HepG2 (cell line): ENCODE measurements at places on chromosomes 13 and 19. TPM values are rescaled to one million over a fixed set of nuclear protein-coding genes. Genes with fewer than 3 reads are reported as not detected.

Gene DLEU7
- not detected in 2 replicates for total RNA-seq

Gene ALDH16A1
- total RNA-seq = 29.6 and 34.9 TPM in 2 replicates

GRCh38 chr13:31056644-31057271 is 104.9 kb downstream of the HSPH1 start:
- H3K27ac ChIP-seq = no peak overlapping the region
- H3K36me3 ChIP-seq = no peaks in the 10 kb centered on the region
- no peaks in the 10 kb centered on the region for H3K4me1 ChIP-seq
- H3K27me3 ChIP-seq = peaks cover 7% of the 10 kb centered on the region; the same call in 2 of the 3 replicates
- H3K4me3 ChIP-seq = no peak overlapping the region
- DNase-seq = no peak

Gene SLC17A7
- total RNA-seq = not detected in 2 replicates

Gene RNF113B
- total RNA-seq = not detected in 2 replicates

- no peaks in the 10 kb centered on the region for H3K4me1 ChIP-seq
- DNase-seq = no peak
- no peak overlapping the region for H3K27ac ChIP-seq
- no peaks in the 10 kb centered on the region for H3K36me3 ChIP-seq
- no peak overlapping the region for H3K4me3 ChIP-seq
These were observed 9.9 kb upstream of the ZSCAN18 start for GRCh38 chr19:58107778-58108545.

GRCh38 chr13:35225159-35225558 is 251.3 kb downstream of the MAB21L1 start:
- H3K4me1 ChIP-seq = no peaks in the 10 kb centered on the region
- H3K4me3 ChIP-seq = no peak overlapping the region
- H3K36me3 ChIP-seq = no peaks in the 10 kb centered on the region
- no peaks in the 10 kb centered on the region for H3K27me3 ChIP-seq
- H3K27ac ChIP-seq = no peak overlapping the region

DNA sequence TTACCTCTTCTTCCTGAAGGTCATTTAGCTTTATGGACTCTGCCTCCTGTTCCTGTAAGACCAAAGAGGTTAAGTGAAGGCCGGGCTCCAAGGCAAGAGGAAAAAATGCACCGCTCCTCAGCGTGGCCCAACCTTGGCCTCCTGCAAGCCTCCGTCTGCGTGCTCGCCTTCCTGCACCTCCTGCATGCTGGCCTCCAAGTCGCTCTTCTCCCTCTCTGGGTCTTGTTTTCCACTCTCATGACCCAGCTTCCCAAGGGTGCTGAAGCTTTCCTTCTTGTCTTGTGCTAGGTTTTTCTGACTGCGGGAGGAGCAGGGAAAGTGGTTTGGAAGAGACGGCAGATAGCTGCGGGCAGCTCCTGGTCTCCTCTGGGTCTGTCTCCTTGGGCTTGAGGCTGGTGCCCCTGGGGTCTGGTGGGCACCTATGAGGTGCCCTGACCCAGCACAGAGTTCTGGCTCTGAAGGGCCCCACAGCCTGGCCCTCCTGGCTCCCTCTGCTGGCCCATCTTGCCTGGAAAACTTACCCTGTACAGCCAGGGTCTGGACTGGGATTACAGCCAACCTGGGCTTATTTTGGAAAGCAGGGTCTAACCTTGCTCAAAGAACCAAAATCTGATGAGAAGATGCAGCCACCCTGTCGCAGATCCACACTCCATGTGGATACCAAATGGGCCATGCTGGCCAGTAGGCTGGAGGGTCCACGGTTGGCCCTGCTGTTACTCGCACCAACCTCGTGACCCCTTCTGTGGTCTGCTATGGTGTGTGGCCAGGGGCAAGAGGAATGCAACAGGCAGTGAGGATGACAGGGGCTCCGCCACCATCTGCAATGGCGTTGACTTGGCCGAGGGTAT is 5.2 kb downstream of the C13orf46 start:
- no peaks in the 10 kb centered on the region for H3K36me3 ChIP-seq
- H3K4me3 ChIP-seq = no peak overlapping the region
- peaks cover 10% of the 10 kb centered on the region for H3K27me3 ChIP-seq

Gene PCDH17
- not detected in 2 replicates for total RNA-seq

DNA sequence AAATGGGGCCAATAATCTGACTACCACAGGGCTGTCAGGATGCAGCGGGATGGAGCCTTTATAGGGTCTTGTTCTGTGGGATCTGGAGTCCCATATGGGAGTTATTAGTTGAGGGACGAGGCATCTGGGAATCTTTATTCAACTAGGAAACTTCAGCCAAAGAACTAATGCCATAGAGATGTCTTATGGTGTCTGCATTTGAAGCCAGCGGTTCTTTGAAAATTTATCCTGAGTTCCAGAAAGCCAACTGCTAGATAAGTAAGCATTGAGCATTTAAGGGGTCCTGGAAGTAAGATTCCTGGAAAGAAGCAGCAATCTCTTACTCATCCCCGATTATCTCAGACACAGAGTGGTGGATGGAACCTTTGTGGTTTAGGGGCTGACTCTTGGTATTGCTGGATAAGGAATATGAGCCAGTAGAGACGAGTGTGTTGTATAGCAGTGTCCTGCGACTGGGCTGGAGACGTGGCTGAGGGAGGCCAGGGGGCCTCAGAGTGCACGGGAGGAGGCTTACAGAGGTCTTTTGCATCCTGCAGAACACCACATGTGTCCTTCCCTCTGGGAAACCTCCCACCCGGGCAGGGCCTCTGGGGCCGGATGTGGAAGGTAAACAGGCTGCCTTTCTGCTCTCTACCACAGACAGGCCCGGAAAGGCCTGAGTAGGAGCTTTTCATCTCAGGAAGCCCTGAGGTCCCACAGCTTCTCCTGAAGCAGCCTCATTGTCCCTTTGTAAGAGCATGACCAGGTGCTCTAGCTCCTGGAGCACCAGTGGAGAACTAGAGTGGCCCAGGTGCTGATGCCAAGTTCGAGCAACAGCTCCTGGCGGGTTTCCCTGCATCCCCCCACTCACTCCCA is 28.8 kb downstream of the ACTN4 start:
- no peak for DNase-seq
- no peak overlapping the region for H3K4me3 ChIP-seq
- H3K27me3 ChIP-seq = no peaks in the 10 kb centered on the region
- peak overlapping the region; percentile 12 for H3K27ac ChIP-seq

Gene NR2F6
- 54.1 and 72.4 TPM in 2 replicates for total RNA-seq

- no peak for DNase-seq
- peaks cover 46% of the 10 kb centered on the region for H3K4me1 ChIP-seq
- no peak overlapping the region for H3K4me3 ChIP-seq
- H3K27ac ChIP-seq = no peak overlapping the region
These were observed 26.2 kb downstream of the TMEM161A start for GRCh38 chr19:19111967-19112580.

- no peaks in the 10 kb centered on the region for H3K36me3 ChIP-seq
- no peak overlapping the region for H3K27ac ChIP-seq
- H3K27me3 ChIP-seq = no peaks in the 10 kb centered on the region
- H3K4me1 ChIP-seq = no peaks in the 10 kb centered on the region
- DNase-seq = no peak
These were observed 6.5 kb upstream of the EIF3G start for GRCh38 chr19:10126213-10126639.

GRCh38 chr19:2096034-2096479 is at the start of gene MOB3A:
MOB3A (minus strand) TSS chr19:2096326; CDS start chr19:2078560, 17,766 bp downstream.
- H3K4me1 ChIP-seq = peaks cover 25% of the 10 kb centered on the region
- H3K27ac ChIP-seq = peak within 1 kb of the TSS; percentile 83
- peak within 1 kb of the TSS; percentile 73 for H3K4me3 ChIP-seq

GRCh38 chr19:2376784-2377519 is 16.9 kb downstream of the TMPRSS9 start:
- H3K27me3 ChIP-seq = no peaks in the 10 kb centered on the region
- DNase-seq = no peak
- no peaks in the 10 kb centered on the region for H3K36me3 ChIP-seq
- H3K27ac ChIP-seq = no peak overlapping the region

DNA sequence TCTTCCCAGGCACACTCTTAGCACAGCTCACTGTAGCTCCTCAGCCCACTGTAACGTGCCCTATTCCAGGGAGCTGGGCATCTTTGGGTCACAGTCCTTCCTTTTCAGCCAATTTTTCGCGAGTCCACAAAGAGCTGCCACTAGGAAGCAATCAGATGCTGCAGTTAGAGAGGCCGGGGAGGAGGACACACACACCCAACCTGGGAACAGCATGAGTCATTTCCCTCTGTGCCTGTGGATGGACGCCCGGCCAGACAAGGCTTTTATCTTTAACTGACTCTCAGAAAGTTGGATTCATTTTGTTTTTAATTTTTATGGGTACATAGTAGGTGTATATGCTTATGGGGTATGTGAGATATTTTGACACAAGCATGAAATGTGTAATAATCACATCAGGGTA is 918.6 kb downstream of the UQCRFS1 start:
- no peak overlapping the region for H3K4me3 ChIP-seq
- H3K27me3 ChIP-seq = no peaks in the 10 kb centered on the region
- H3K27ac ChIP-seq = no peak overlapping the region

Gene ZNF253
- 10.6 and 12.8 TPM in 2 replicates for total RNA-seq

GRCh38 chr13:25702386-25702785 is 330.6 kb downstream of the ATP8A2 start:
- no peaks in the 10 kb centered on the region for H3K36me3 ChIP-seq
- no peaks in the 10 kb centered on the region; the same call in 1 of the 2 replicates for H3K27me3 ChIP-seq
- DNase-seq = no peak

GRCh38 chr13:37383046-37383445 is 215.5 kb downstream of the POSTN start:
- H3K36me3 ChIP-seq = no peaks in the 10 kb centered on the region
- no peak overlapping the region for H3K4me3 ChIP-seq
- no peak overlapping the region for H3K27ac ChIP-seq
- no peak for DNase-seq
- H3K4me1 ChIP-seq = no peaks in the 10 kb centered on the region
- no peaks in the 10 kb centered on the region for H3K27me3 ChIP-seq

GRCh38 chr19:48059331-48059730 is 15.5 kb upstream of the CABP5 start:
- peak; percentile 7 for DNase-seq
- no peak overlapping the region for H3K27ac ChIP-seq
- H3K27me3 ChIP-seq = no peaks in the 10 kb centered on the region
- H3K4me1 ChIP-seq = no peaks in the 10 kb centered on the region
- H3K4me3 ChIP-seq = no peak overlapping the region
- H3K36me3 ChIP-seq = no peaks in the 10 kb centered on the region

DNA sequence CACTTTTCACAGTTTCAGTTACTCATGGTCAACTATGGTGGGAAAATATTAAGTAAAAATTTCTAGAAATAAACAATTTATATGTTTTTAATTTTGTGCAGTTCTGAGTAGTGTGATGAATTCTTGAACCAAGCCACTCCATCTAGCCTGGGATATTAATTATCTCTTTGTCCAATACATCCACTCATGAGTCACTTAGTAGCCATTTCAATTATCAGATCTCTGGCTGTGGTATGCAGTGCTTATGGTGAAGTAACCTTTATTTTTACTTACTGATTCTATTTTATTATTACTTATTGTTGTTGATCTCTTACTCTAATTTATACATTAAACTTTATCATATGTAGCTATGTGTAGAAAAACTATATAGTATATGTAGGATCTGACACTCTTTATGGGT is 128.9 kb upstream of the KLHL1 start:
- H3K27me3 ChIP-seq = no peaks in the 10 kb centered on the region
- DNase-seq = no peak
- no peaks in the 10 kb centered on the region for H3K4me1 ChIP-seq
- H3K36me3 ChIP-seq = no peaks in the 10 kb centered on the region
- no peak overlapping the region for H3K27ac ChIP-seq
- H3K4me3 ChIP-seq = no peak overlapping the region

DNA sequence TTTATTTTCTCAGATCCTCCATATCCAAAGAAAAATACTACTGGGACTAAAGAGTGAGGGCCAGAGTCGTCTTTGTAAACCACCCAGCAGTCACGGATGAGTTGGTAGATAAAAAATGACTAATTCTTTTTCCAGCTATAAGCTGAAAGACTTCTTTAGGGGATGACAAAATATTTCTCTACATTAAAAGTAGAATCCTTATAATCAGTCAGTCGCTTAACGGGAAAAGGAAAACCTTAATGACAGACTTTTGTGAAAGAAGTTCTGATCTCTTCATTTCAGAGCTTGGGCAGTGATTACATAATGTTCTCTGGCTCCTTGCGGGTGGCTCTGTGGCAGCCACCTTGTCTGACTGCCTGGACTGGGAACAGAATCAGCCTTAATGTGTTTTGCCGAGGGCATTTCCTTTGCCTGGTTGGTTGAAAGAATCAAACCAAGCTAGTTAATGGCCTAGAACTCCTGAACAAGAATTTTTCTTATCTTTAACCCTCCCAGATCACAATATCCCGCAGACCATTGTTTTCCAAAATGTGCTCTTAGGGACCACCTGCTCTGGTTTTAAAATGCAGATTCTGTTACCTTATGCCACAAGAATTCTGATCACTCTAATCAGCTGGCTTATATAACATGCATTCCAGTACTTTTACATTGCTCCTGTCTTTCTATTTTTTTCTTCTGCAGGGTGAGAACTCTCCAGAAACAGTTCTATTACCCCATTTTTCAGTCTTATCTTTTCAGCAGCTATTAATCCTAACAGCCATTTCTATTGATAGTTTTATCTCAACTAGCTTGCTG is 2.5 kb downstream of the ITM2B start:
- H3K4me3 ChIP-seq = peak overlapping the region; percentile 40; the same call in 1 of the 2 replicates
- peak overlapping the region; percentile 10 for H3K27ac ChIP-seq
- H3K4me1 ChIP-seq = peaks cover 68% of the 10 kb centered on the region
- no peaks in the 10 kb centered on the region for H3K36me3 ChIP-seq
- H3K27me3 ChIP-seq = no peaks in the 10 kb centered on the region

Gene HIPK4
- not detected in 2 replicates for total RNA-seq
